GM23338 (cell line): ENCODE measurements at places on chromosomes 7 and 10.

GRCh38 chr10:88565072-88565471 is 18.0 kb downstream of the RNLS start:
- no peak overlapping the region for H3K4me3 ChIP-seq
- DNase-seq, result peak; percentile 21

DNA sequence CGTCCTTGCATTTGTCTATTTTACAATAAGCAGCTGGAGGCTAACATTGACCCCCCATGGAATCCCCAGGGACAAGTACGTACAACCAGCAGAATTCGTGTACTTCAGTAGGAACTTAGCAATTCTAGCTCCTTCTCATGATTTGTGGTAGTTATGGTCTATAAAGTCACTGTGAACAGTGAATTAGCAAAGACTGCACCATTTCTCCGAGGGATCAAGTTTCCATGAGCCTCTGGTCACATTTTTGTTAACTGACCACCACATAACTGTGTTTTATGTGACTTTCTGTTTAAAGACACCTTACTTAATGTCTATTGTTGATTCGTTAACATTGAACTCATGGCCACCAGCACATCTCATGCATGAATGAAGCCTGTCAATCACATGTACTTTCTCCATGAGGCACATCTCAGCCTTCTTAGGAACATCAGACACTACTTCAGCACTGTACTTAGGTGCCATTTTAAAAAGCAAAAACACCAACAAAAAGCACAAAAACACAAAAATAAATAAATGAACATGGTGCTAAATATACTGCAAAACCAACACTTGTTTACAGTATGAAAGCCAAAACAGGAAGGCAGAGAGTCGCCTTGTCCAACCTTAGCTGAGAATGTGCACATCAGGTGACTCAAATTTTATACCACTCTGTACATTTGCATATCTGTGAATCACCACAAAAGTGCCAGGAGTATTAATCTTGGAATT is 9.0 kb upstream of the UCN3 start:
- no peak overlapping the region for H3K27ac ChIP-seq
- H3K36me3 ChIP-seq, result no peaks in the 10 kb centered on the region
- H3K4me1 ChIP-seq, result no peaks in the 10 kb centered on the region
- H3K27me3 ChIP-seq, result no peaks in the 10 kb centered on the region

DNA sequence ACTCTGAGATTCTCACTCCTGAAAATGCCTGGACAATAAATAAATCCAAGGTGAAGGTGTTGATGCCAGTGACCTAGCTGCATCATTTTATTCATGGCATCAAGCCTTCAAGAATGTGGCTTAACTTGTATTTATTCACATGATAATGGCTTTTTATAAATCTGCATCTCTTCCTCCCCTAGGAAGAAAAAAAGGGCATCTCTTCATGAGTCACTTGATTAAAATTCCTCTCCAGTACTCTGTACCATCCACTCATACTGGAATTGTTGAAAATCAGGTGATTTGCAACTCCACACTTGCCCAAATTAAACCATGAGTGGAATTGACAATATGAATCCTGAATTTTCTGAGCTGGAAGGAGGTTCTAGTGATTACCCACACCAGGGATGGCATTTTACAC is 30.2 kb downstream of the PTPRE start:
- H3K4me1 ChIP-seq, result peaks cover 7% of the 10 kb centered on the region; the same call in 1 of the 2 replicates
- DNase-seq, result peak; percentile 18
- no peak overlapping the region for H3K4me3 ChIP-seq
- no peaks in the 10 kb centered on the region for H3K36me3 ChIP-seq

DNA sequence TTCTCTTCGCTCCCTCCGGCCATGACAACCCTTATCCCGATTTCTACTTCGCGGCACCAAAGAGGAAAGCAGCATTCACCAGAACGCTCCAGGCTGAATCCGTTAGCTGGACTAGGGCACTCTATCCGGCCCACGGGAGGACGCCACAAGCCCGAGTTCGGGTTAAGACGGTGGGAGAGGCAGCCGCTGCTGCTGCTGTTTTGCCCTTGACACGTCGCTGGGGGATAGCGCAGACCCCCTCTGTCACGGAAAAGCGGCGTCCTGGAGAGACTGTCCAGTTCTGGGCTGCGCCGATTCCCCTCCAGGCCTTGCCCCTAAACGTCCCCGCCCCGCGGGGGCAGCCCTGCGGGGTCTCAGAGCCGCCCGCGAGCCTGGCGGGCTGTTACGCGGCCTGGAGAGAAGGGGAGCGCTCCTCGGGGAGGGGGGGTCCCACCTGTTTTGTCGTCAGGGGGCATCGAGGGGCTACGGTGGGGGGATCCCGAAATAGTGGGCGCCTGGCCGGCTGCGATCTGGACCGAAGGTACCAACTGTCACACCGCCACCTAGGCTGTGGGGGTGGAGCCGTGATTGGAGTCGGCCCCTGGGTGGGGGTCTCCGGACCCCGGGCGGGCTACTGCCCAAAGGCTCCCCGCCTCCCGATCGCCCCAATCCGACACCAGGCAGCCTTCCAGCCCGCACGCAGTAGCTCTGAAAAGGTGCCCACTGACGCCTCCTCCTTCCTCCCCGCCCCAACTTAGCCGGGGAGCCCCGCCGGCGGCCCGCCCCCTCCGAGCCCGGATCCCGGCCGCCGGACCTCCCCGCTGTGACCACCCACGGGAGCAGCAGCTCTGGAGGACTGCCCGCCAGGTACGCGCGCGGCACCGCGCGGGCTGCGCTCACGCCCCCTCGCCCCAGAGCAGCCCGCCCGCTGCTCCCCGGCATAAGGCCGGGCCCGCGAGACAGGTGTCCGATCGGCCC is 772 bp downstream of the SGMS1 start:
- DNase-seq, result peak; percentile 42
- no peaks in the 10 kb centered on the region for H3K36me3 ChIP-seq
- H3K27ac ChIP-seq, result no peak overlapping the region
- H3K27me3 ChIP-seq, result peaks cover 4% of the 10 kb centered on the region; the same call in 1 of the 2 replicates
- peaks cover 61% of the 10 kb centered on the region for H3K4me1 ChIP-seq

DNA sequence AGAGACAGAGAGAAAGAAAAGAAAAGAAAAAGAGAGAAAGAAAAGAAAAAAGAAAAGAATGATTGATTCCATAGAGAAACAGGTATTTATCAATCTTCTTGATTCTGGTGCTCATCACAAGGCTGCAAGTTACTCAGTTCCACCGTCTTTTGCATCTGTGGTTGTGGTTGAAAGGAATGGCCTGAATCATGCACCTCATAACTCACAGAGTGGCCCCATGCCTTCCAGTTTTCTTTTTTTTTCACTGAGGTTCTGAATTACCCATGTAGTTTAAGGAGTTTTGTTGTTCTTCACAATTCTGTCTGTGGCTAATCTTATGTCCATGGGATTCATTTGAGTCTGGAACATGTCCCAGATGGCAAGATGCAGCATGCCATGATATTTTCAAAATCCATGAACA is 156.0 kb downstream of the ZNF33B start:
- no peak overlapping the region for H3K27ac ChIP-seq
- no peak overlapping the region for H3K4me3 ChIP-seq
- 0 out of 2 replicates have a peak, but pooled peaks cover 2% of the 10 kb centered on the region for H3K36me3 ChIP-seq

- H3K27ac ChIP-seq, result no peak overlapping the region
- DNase-seq, result no peak
These were observed 184.9 kb downstream of the PPP1R9A start for GRCh38 chr7:95092324-95092723.

DNA sequence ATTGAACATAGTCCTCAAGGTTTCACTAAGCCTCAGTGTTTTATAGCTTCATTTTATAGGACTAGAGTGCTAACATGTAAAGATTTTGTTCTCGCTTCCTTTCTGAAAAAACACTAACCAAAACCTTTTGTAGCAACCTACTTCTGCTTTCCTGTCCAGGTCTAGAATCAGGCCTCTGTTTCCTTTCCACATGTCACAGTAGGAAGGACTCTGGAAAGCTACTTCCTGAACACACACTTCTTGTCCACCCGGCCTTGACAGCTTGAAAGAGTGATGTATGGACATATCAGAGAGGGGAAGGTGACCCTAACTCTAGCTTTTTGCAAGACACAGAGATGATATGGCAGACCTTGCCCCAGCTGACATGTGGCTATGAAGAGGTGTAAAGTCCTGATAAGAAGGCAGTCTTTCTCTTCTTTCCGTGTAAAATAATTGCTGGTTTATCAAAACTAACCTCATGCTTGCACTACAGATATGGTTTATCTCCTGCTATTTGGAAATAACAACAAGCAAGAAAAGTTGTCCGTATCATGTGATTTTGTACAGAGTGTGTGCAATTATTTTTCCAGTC is 175.4 kb downstream of the SKAP2 start:
- no peak overlapping the region for H3K27ac ChIP-seq
- no peak for DNase-seq
- no peaks in the 10 kb centered on the region for H3K27me3 ChIP-seq
- H3K4me1 ChIP-seq, result peaks cover 24% of the 10 kb centered on the region
- H3K4me3 ChIP-seq, result no peak overlapping the region
- H3K36me3 ChIP-seq, result no peaks in the 10 kb centered on the region

- peak overlapping the region; percentile 30; the same call in 1 of the 2 replicates for H3K27ac ChIP-seq
- H3K27me3 ChIP-seq, result no peaks in the 10 kb centered on the region
- no peak for DNase-seq
- H3K4me1 ChIP-seq, result peaks cover 52% of the 10 kb centered on the region
These were observed 76.2 kb downstream of the GRB10 start for GRCh38 chr7:50706469-50706937.

- peaks cover 29% of the 10 kb centered on the region for H3K36me3 ChIP-seq
- peak overlapping the region; percentile 47; the same call in 1 of the 2 replicates for H3K27ac ChIP-seq
- no peak for DNase-seq
- H3K4me1 ChIP-seq, result peaks cover 6% of the 10 kb centered on the region; the same call in 1 of the 2 replicates
- H3K27me3 ChIP-seq, result no peaks in the 10 kb centered on the region
- no peak overlapping the region for H3K4me3 ChIP-seq
These were observed 24.4 kb downstream of the EPHB4 start for GRCh38 chr7:100802951-100803350.

GRCh38 chr10:56745490-56745889 is 384.4 kb upstream of the ZWINT start:
- DNase-seq, result no peak
- no peaks in the 10 kb centered on the region for H3K27me3 ChIP-seq
- no peak overlapping the region for H3K4me3 ChIP-seq
- H3K4me1 ChIP-seq, result no peaks in the 10 kb centered on the region
- no peak overlapping the region for H3K27ac ChIP-seq
- H3K36me3 ChIP-seq, result no peaks in the 10 kb centered on the region

DNA sequence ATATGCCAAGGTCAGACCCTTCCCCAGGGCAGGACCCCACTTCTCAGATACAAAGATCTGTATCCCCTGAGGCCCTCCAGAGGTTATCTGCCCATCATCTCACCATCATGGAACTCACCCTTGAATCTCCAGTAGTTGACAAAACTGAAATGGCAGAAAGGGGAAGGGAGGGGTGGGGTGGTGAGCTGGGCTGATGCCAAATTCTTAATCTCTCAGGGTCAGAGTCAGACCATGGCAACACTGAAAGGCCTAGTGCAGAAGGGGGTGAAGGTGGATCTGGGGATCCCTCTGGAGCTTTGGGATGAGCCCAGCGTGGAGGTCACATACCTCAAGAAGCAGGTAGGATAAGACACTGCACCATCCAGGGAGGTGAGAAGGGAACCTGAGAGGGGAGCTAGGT is 3.1 kb downstream of the CNPY4 start:
- no peak for DNase-seq
- no peaks in the 10 kb centered on the region for H3K36me3 ChIP-seq
- peaks cover 2% of the 10 kb centered on the region; the same call in 1 of the 2 replicates for H3K27me3 ChIP-seq
- peaks cover 8% of the 10 kb centered on the region for H3K4me1 ChIP-seq
- H3K4me3 ChIP-seq, result no peak overlapping the region
- H3K27ac ChIP-seq, result no peak overlapping the region

DNA sequence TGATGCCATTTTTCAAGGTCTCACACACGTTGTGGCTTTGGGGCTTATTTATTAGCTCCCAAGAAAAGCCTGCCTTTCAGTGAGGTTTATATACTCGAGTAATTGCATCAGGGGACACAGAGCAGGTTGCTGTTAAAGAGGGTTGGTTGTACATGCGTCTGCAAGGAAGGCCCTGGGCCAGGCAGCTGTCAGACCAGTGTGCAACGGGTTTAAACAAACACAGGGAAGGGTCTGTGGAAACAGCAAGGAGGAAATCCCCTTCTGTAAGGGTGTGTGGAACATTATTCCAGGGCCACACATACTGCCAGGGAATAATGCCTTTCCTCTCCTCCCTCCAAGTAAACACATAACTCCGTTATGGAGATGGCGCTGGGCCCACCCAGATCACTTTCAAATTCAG is 1.7 kb upstream of the CHST15 start:
- no peak overlapping the region for H3K4me3 ChIP-seq
- no peak overlapping the region for H3K27ac ChIP-seq
- peaks cover 12% of the 10 kb centered on the region for H3K4me1 ChIP-seq
- no peaks in the 10 kb centered on the region for H3K36me3 ChIP-seq
- H3K27me3 ChIP-seq, result peaks cover 39% of the 10 kb centered on the region
- DNase-seq, result no peak

GRCh38 chr7:155209478-155210319 is 88.0 kb upstream of the INSIG1 start:
- H3K27ac ChIP-seq, result no peak overlapping the region
- 0 out of 2 replicates have a peak, but pooled peaks cover 4% of the 10 kb centered on the region for H3K4me1 ChIP-seq
- H3K27me3 ChIP-seq, result no peaks in the 10 kb centered on the region
- H3K4me3 ChIP-seq, result no peak overlapping the region
- H3K36me3 ChIP-seq, result no peaks in the 10 kb centered on the region
